ENCODE measurements at places on chromosomes 5 and 9. TPM values are rescaled to one million over a fixed set of nuclear protein-coding genes. Genes with fewer than 3 reads are reported as not detected.

The ELOVL7 gene
- total RNA-seq: not detected

DNA sequence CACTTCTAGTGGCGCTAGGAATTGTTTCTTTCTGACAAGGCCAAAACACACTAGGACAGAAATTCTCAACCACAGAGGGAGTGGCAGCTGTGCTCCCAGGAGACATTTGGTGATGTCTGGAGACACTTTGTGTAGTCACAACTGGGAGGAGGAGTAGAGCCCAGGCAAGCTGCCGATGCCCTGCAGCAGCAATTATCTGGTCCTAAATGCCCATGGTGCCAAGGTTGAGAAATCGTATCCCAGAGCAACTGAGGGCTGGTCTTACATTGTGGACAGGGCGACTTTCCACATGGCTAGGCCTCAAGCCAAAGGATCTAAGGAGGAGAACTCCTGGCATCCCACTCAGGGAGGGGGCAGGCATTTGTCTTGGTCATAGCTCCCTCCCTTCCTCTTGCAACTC is 259.9 kb downstream of the GADD45G start:
- no peaks in the 10 kb centered on the region for H3K4me1 ChIP-seq
- H3K4me3 ChIP-seq: no peak overlapping the region
- no peaks in the 10 kb centered on the region for H3K36me3 ChIP-seq
- H3K27ac ChIP-seq: no peak overlapping the region
- H3K27me3 ChIP-seq: no peaks in the 10 kb centered on the region

DNA sequence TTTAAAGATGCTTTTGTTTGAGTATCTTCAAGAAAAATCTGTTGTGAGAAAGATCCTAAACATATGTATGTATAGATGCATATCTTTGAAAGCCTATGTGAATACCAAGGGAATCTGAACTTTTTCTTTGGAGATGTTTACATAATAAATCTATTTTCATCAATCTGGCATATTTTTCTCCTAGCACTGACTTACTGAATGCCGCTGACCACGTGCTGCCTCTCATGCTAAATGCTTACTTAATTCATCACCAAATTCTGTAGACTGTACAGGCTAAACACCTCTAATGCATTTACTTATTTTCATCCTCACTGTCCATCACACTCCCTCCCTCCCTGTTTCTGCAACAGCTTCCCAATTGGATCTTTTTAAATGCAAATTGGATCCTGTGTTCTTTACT is 566.2 kb upstream of the WWC1 start:
- peaks cover 68% of the 10 kb centered on the region for H3K4me1 ChIP-seq
- no peak for DNase-seq
- H3K36me3 ChIP-seq: no peaks in the 10 kb centered on the region
- no peak overlapping the region for H3K4me3 ChIP-seq
- H3K27ac ChIP-seq: no peak overlapping the region

DNA sequence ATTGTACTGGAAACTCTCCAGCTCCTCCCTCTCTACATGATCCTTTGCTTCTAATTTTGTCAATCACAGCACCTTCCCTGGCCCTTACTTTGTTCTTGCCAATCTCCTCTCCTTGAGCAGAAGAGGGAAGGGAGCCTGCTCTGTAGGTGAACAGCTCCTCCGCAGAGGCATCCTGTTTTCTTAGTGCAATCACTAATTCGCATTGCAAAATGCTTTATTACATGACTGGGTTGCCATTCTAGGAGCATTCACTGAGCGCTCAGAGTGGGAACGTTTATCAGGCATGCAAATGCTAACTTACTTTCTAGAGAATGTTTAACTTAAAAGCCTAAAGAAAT is 416 bp upstream of the SNX18 start:
- no peak for DNase-seq
- no peaks in the 10 kb centered on the region for H3K27me3 ChIP-seq

GRCh38 chr5:102523541-102524175 is 24.9 kb upstream of the SLCO6A1 start:
- no peak overlapping the region for H3K27ac ChIP-seq
- H3K36me3 ChIP-seq: no peaks in the 10 kb centered on the region
- H3K4me1 ChIP-seq: no peaks in the 10 kb centered on the region
- H3K27me3 ChIP-seq: no peaks in the 10 kb centered on the region
- no peak for DNase-seq
- H3K4me3 ChIP-seq: no peak overlapping the region

The N4BP3 gene
- total RNA-seq: 0.02 TPM

DNA sequence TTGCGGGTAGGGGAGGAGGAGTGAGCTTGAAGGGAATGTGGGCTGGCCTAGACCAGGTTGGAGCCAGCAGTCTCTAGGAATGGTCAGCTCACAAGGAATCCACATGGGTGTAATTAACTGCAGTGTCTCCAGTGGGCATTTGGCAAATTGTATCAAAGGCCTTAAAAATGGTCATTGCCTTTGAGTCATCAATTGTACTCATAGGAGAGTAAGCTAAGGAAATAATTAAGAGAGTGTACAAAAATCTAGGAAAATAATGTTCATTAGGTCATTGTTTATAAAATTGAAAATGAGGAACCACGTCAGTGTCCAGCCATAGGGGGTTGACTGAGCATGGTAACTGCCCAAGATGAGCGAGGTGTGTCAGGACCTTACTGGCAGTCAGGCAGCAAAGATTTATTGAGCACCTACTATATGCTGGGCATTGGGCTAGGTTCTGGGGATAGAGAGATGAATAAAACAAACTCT is 29.8 kb upstream of the RPL26L1 start:
- H3K27ac ChIP-seq: peak overlapping the region; percentile 95
- peak overlapping the region; percentile 73 for H3K4me3 ChIP-seq
- DNase-seq: peak; percentile 99
- H3K36me3 ChIP-seq: peaks cover 37% of the 10 kb centered on the region
- peaks cover 9% of the 10 kb centered on the region for H3K27me3 ChIP-seq

The PCDHA4 gene
- not detected for total RNA-seq

GRCh38 chr5:99607124-99607523 is 678.3 kb upstream of the CHD1 start:
- no peaks in the 10 kb centered on the region for H3K27me3 ChIP-seq
- no peak for DNase-seq
- no peaks in the 10 kb centered on the region for H3K36me3 ChIP-seq
- no peak overlapping the region for H3K4me3 ChIP-seq

The NTRK2 gene
- total RNA-seq: 0.90 TPM

DNA sequence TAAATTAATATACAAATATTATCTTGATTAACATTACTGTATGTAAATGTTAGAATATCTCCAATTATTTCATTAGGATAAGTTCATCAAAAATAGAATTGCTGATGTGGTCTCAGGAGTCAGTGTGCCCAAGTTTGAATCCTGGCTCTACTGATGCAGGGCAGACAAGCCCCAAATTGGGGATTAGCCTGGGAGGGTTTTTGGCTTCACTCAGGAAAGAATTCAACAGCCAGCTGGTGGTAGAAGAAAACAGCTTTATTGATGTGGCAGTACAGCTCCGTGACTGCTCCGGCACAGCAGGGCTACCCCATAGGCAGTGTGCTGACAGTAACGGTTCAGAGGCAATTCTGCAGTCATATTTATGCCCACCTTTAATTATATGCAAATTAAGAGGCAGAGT is 32.5 kb downstream of the COL27A1 start:
- no peak overlapping the region for H3K27ac ChIP-seq
- no peak for DNase-seq
- H3K4me1 ChIP-seq: peaks cover 25% of the 10 kb centered on the region
- H3K4me3 ChIP-seq: no peak overlapping the region

DNA sequence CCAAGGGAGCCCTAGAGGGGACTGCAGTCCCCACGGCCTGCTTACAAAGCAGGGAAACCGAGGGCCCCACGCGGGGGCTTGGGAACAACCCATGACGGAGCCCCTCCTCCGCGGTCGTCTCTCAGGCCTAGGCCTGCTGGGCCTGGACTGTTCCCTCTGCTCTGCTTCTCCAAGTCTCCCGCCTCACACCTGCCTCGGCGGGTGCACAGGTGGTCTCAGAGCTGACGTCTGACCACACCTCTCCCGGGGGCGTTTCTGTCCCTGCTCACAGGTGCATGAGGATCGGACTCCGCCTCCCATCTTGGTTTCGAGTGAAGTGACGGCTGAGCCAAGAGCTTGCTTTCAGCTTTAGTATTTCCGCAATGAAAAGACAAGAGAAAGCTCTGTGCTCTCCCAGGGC is 72.1 kb downstream of the MRPL36 start:
- H3K27ac ChIP-seq: no peak overlapping the region
- no peak overlapping the region for H3K4me3 ChIP-seq
- H3K36me3 ChIP-seq: no peaks in the 10 kb centered on the region
- no peak for DNase-seq

The FRMPD1 gene
- total RNA-seq: not detected

DNA sequence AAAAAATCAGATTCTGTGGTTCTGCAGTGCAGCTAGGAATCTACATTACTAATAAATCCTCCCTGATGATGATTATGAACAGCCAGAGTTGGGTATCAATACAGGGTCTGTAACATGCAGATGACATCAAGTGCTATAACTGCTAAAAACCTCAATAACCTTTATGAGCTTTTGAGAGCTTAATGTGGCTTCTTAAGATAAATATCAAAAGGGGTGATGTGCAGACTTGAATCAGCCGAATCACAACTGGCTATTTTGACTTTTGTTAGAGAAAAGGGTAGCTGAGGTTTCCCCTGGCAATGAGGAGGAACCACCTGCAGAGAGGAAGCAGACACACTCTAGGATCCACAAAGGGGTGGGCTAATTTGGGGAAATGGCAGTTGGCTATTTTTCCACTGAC is 30.2 kb downstream of the CAPSL start:
- H3K4me1 ChIP-seq: peaks cover 10% of the 10 kb centered on the region
- H3K27me3 ChIP-seq: no peaks in the 10 kb centered on the region
- no peak overlapping the region for H3K27ac ChIP-seq
- H3K36me3 ChIP-seq: peaks cover 20% of the 10 kb centered on the region
- DNase-seq: no peak

DNA sequence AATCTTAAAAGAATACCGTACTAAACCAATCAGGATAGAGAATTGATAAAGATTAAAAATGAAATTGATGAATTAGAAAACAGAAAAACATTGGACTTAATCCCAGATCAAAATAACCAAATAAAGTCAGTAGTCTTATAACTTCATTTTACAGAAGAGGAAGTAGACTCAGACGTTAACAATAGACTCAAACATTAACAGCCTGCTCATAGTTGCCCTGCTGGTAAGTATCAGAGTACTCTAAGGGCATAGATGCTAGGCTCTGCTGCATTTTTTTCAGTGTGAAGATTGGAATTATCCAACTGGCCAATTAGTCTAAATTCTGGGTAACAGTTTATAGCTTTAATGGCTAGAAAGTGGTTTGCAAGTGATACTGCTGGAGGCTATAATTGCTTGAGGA is 42.9 kb downstream of the ADGRV1 start:
- DNase-seq: no peak
- H3K4me3 ChIP-seq: no peak overlapping the region
- peaks cover 8% of the 10 kb centered on the region for H3K4me1 ChIP-seq
- H3K27ac ChIP-seq: no peak overlapping the region

DNA sequence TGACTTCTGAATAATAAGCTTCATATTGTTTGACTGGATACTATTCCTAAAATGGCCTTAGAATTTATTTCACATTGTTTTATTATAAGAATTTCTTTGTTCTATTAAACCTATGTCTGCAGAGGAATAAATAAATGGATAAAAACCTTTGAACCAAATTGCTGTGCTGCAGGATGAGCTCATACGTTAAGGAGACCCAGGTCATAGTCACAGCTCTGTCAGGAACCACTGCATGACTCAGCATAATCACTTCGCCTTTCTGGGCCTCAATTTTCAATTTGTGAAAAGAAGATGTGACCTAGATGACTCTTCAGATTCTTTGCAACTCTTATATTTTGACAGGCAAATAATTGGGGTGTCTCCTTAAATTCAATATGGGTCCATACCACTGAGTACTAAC is 36.7 kb upstream of the HMHB1 start:
- DNase-seq: peak; percentile 66
- no peaks in the 10 kb centered on the region for H3K36me3 ChIP-seq
- H3K4me1 ChIP-seq: peaks cover 50% of the 10 kb centered on the region
- H3K27ac ChIP-seq: peak overlapping the region; percentile 79
- no peak overlapping the region for H3K4me3 ChIP-seq

DNA sequence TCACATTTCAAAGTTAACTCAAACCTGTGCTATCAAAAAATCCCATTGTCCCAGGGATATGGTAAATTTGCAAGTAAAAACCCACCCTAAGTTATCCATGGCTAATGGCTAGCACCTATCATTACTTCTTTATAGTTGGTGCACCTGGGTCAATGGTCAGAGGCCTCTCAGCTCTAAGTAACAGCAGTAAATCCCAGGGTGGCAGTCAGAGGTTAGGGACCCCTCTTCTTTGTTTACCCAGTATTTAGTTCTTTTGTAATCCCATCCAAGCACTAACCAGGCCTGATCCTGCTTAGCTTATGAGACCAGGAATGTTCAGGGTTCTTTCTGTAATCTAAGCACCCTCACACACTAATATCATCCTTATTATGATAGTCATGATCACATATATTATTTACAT is 52.1 kb upstream of the WWC1 start:
- no peaks in the 10 kb centered on the region for H3K36me3 ChIP-seq
- H3K4me3 ChIP-seq: no peak overlapping the region
- peaks cover 6% of the 10 kb centered on the region for H3K4me1 ChIP-seq
- H3K27ac ChIP-seq: no peak overlapping the region
- peaks cover 12% of the 10 kb centered on the region for H3K27me3 ChIP-seq

GRCh38 chr9:117649126-117649525 is 55.1 kb upstream of the TLR4 start:
- H3K4me3 ChIP-seq: no peak overlapping the region
- peaks cover 9% of the 10 kb centered on the region for H3K4me1 ChIP-seq
- H3K36me3 ChIP-seq: no peaks in the 10 kb centered on the region
- H3K27ac ChIP-seq: no peak overlapping the region

GRCh38 chr9:132216861-132217619 is 55.2 kb downstream of the NTNG2 start:
- no peak for DNase-seq
- H3K4me1 ChIP-seq: peaks cover 9% of the 10 kb centered on the region
- H3K4me3 ChIP-seq: no peak overlapping the region

DNA sequence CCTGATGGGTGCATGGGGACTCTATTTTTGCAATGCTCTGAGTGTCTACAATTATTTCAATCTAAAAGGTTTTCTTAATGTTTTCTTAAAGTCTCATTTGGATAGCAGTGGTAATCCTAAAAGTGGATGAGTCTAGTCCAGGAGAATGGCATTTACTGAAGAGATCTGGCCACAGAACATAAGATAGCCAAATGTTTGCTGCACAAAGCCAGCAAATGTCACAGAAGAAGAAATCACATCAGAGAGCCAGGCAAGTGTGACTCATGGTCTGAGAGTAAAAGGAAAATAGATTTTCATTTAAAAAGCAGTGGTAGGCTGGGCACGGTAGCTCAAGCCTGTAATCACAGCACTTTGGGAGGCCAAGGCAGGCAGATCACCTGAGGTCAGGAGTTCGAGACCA is 352.7 kb upstream of the GRAMD2B start:
- no peak for DNase-seq
- no peaks in the 10 kb centered on the region for H3K4me1 ChIP-seq
- no peaks in the 10 kb centered on the region for H3K36me3 ChIP-seq
- H3K4me3 ChIP-seq: no peak overlapping the region
- H3K27ac ChIP-seq: no peak overlapping the region
